AG04449 (cell line): ENCODE measurements at places on chromosomes 11 and 22.

GRCh38 chr11:73429121-73429750 is 53.0 kb downstream of the RELT start:
- no peak for DNase-seq

DNA sequence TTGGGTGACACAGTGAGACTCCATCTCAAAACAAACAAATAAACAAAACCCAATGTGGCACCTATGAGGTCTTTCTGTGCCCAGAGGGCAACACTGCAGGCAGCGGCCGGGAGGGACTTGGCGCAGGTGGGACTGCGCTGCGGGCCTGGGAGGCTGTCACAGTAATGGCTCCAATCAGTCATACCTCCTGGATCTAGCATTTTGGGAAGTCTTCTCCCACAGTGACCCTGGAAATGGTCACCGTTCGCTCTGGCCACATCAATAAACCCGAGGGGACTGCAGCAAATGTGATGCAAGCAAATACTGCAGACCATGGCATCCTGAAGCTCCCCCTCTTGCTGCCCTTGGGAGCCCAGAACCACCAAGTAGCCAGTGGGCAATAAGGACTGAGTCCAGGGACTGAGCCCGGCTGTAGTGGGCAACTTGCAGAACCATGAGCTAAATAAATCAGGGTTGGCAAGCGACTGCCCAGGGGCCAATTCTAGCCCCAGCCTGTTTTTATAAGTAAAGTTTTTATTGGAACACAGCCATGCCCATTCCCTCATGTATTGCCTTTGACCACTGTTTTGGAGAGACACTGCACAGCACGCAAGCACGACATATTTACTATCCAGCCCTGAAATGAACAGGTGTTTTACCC is 15.4 kb downstream of the SHANK2 start:
- DNase-seq: no peak

- DNase-seq: no peak
These were observed 170.2 kb downstream of the BRD1 start for GRCh38 chr22:49657275-49657973.

GRCh38 chr22:46536537-46537224 is 739 bp downstream of the CELSR1 start:
- no peak for DNase-seq
